NCI-H524 (cell line): ENCODE measurements at places on chromosomes 1 and 21.
A peak's percentile ranks its signal among the peaks of the same experiment; 100 is the strongest.

GRCh38 chr1:196454792-196455191 lies 153.4 kb downstream of the KCNT2 start:
- DNase-seq, result no peak

DNA sequence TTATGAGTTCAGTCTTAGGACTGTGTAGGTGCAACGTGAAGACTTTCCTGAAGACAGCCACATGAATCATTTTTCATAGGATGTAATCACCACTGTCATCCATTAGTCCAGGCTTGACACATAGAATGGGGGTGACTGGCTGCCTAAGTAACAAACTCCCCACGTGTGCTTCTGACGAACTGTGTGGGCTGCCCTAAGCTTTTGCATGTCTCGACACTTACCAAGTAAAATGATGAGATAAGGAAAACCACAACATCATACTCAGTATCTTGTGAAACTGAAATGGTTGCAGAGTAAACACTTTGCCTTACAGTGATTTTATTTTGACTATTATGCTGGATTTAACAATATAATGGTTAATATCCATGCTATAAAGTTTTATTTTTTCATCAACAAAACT lies 19.5 kb downstream of the ERG start:
- DNase-seq, result no peak

GRCh38 chr1:67194209-67194863 lies 28.1 kb downstream of the IL23R start:
- no peak for DNase-seq

- DNase-seq, result no peak
These were observed 53.5 kb downstream of the LRRC8B start for GRCh38 chr1:89578151-89578550.

DNA sequence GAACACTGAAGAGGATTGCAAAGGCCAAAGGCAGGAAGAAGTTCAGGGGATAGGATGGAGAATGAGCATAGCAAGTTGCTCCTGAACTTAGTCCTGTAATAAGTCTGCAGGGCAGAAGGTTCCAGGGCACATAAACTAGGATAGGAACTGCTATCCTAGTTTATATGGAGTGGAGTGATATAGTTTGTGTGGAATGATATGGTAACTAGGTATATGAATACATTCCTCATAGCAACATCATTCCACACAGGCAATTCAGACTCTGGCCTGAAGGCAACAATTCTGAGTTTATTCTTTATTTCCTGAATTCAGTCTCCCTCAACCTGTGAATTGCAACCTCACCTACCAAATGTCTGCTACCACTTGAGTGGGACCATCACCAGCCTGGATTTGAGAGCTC lies 154.9 kb upstream of the GREM2 start:
- DNase-seq, result no peak

- peak; percentile 18 for DNase-seq
These were observed 484.4 kb upstream of the ZRANB2 start for GRCh38 chr1:71565262-71565661.
